ENCODE measurements at places on chromosomes 6 and 20. TPM values are rescaled to one million over a fixed set of nuclear protein-coding genes. Genes with fewer than 3 reads are reported as not detected.

DNA sequence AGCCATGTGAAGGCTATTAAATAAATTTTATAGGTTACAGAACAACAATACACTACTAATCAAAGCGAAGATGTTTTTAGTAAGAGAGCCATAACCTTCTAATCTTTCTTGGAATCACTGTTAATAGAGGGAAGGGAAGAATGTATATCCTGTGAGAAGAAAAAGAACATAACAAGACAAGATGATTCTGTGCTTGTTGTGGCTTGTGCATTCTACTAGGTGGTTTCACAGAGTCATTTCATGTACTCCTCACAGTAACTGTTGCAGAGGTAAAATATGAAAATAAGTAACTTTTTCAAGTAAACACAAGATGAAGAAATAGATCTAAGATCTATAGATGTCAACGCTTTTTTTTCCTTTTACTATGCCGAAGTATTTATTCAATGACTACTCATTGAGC lies 116.9 kb upstream of the FAM83B start:
- no peaks in the 10 kb centered on the region for H3K27me3 ChIP-seq
- no peak for DNase-seq
- H3K4me1 ChIP-seq: no peaks in the 10 kb centered on the region
- H3K4me3 ChIP-seq: no peak overlapping the region
- H3K27ac ChIP-seq: no peak overlapping the region

GRCh38 chr6:89655122-89655521 lies 16.6 kb upstream of the LYRM2 start:
- no peaks in the 10 kb centered on the region for H3K27me3 ChIP-seq
- no peak overlapping the region for H3K27ac ChIP-seq
- H3K36me3 ChIP-seq: peaks cover 99% of the 10 kb centered on the region
- DNase-seq: no peak
- H3K4me1 ChIP-seq: no peaks in the 10 kb centered on the region

GRCh38 chr6:56951049-56951831 lies 3.7 kb upstream of the BEND6 start:
- H3K4me3 ChIP-seq: no peak overlapping the region
- peaks cover 22% of the 10 kb centered on the region for H3K4me1 ChIP-seq
- H3K27me3 ChIP-seq: peaks cover 34% of the 10 kb centered on the region
- no peaks in the 10 kb centered on the region for H3K36me3 ChIP-seq
- H3K27ac ChIP-seq: no peak overlapping the region
- no peak for DNase-seq

GRCh38 chr6:14717307-14717706 lies 528.6 kb upstream of the JARID2 start:
- H3K27me3 ChIP-seq: no peaks in the 10 kb centered on the region
- no peak overlapping the region for H3K27ac ChIP-seq
- no peaks in the 10 kb centered on the region for H3K36me3 ChIP-seq
- DNase-seq: peak; percentile 45
- peaks cover 13% of the 10 kb centered on the region for H3K4me1 ChIP-seq

DNA sequence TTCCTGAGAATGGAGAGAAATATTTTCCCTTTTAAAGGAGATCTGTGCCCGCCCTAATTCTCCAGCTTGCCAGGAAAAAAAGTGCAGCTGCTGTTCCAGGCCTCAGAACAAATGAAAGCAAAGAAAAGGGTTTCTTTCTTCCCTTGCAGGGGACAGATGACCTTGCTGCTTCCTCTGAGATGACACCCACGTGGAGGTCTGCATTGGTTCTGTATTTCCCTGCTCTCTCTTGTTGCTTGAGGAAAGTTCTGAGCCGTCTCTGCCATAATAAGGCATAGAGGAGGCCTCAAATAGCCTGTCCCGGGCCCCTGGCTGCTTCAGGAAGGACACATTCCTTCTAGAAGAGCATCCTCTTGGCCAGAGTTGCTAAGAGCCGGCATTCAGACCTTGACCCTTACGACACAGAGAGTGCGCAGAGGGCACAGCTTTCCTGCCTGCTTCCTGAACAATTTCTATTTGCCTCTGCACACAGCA lies 501.8 kb upstream of the SULF2 start:
- H3K27ac ChIP-seq: peak overlapping the region; percentile 45
- DNase-seq: no peak
- no peak overlapping the region for H3K4me3 ChIP-seq
- peaks cover 33% of the 10 kb centered on the region for H3K4me1 ChIP-seq
- no peaks in the 10 kb centered on the region for H3K36me3 ChIP-seq
- H3K27me3 ChIP-seq: no peaks in the 10 kb centered on the region

DNA sequence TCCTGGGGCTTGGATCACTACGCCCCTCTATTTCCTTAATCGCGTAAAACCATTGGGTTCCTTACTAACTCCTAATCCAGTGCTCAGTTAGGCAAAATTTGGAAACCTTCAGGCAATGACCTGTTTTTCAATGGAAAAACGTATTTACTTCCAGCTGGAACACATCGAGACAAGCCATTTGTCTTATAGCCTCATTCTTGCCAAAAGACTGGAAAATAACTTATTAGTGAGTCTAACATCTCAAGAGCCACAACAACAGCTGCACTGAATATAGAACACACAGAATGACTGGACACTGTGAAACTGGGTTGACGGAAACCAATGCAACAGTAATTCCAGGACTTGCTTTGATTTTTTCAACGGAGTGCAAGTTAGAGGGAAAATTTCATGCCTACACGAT lies 125.2 kb upstream of the MAP3K7 start:
- no peaks in the 10 kb centered on the region for H3K4me1 ChIP-seq
- peak; percentile 56 for DNase-seq
- H3K27me3 ChIP-seq: no peaks in the 10 kb centered on the region
- no peak overlapping the region for H3K27ac ChIP-seq
- no peak overlapping the region for H3K4me3 ChIP-seq

E2F1 gene
- total RNA-seq: 19.6 TPM
